ENCODE measurements at places on chromosomes 5 and 9. TPM values are rescaled to one million over a fixed set of nuclear protein-coding genes. Genes with fewer than 3 reads are reported as not detected.

Gene GLRA1
- not detected for total RNA-seq

Gene HTR1A
- total RNA-seq, result 0.23 TPM

Gene WDR38
- total RNA-seq, result not detected

Gene PCDHA12
- total RNA-seq, result 0.35 TPM

Gene IL7R
- 1.6 TPM for total RNA-seq

Gene NIM1K
- total RNA-seq, result 0.70 TPM

Gene TMEM215
- 0.88 TPM for total RNA-seq

Gene TMEM252
- 5.7 TPM for total RNA-seq

Gene BARHL1
- total RNA-seq, result not detected

Gene KCNV2
- not detected for total RNA-seq

Gene ADAMTSL2
- total RNA-seq, result 8.9 TPM

Gene CKS2
- total RNA-seq, result 33.2 TPM

Gene N4BP3
- total RNA-seq, result 8.6 TPM

Gene PCDHGB3
- total RNA-seq, result 7.1 TPM

Gene NFIB
- 42.0 TPM for total RNA-seq

Gene SAPCD2
- total RNA-seq, result 7.2 TPM

Gene OLFML2A
- total RNA-seq, result 33.7 TPM

Gene ZNF782
- total RNA-seq, result 12.3 TPM

All from metanephros (tissue), 2 donors.